Stimulated activated CD8-positive, alpha-beta memory T cell treated with anti-CD3 and anti-CD28 coated beads, Interleukin-7, amount 100 ng/mL, for 24 hours (primary cell): ENCODE measurements at places on chromosomes 5 and 9.

- no peak for DNase-seq
Observed at GRCh38 chr5:149423049-149423793, 44.1 kb upstream of the IL17B start.

- no peak for DNase-seq
Observed at GRCh38 chr5:173329491-173330337, 1.5 kb upstream of the STC2 start.

DNA sequence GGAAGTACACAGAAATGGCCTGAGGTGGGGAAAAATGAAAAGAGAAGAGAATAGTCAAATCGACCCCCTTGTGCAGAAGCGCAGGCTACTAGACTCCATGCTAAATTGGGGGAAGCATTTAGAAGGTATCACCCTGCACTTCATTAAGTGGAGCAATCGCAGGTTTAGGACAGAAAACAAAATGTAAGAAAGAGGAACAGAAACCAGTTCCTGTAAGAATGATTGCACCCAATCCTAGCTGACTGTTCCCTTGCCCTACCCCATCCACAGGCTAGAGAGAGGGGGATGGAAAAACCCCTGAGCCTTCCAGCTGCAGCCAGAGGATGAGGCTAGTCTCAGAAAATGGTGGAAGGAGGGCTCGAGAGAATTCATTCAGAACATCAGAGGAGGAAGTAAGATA lies 23.9 kb upstream of the PPP1R2B start:
- DNase-seq = no peak

- no peak for DNase-seq
Observed at GRCh38 chr9:136391737-136392537, 8.0 kb downstream of the SNAPC4 start.

GRCh38 chr5:147179562-147180147 lies 55.2 kb upstream of the STK32A start:
- DNase-seq = no peak

DNA sequence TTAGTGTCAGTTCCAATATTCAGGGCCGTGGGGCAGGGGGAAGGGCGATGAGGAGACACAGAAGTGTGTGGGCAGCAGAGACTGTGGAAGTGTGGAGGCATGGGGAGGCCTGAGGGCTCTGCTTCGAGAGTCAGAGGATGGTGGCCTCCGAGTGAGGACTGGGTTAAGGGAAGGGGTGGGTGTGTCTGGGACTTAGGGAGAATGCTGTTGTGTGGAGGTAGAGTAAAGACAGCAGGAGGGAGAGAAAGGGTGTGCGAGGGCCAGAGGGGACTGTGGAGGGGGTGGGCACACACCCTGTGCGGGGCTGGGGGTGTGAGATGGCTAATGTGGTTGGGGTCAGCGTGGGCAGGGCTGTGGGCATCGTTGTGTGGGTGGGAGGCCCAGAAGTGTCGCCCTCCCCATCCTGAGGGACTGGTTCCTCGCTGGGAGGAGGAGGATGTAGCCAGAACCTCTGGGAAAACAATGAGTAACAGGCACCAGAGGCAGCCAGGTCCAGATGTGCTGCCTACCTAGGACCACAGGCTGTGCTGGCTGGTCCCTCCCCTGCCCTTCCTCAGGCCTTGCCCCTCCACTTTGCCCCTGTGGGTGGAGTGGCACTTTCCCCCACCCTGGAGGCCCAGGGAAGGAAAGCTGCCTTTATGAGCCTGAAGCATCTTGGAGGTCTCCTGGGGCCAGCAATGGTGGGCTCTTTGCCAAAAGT lies 4.2 kb downstream of the USP20 start:
- no peak for DNase-seq
